ENCODE measurements at places on chromosomes 13 and 19.
A peak's percentile ranks its signal among the peaks of the same experiment; 100 is the strongest.

DNA sequence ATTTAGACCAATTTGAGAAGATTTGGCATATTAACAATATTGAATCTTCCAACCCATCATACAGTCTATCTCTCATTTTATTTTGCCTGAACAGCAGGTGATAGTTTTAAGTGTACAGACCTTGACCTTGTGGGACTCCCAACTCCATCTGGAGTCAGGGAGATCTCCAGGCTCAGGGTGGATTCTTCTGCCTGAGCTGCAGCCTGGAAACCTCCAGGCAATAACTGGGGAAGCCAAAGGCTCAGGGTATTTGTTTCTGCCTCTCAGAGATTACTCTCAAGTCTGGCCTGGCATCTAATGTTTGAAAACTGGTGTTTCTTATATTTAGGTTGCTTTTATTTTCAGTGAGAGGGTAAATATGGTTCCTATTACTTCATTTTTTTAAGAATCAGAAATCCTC lies 102.1 kb upstream of the C1QTNF9B start:
- DNase-seq = no peak

GRCh38 chr19:1234051-1234954 lies 3.5 kb downstream of the CBARP start:
- DNase-seq = no peak

DNA sequence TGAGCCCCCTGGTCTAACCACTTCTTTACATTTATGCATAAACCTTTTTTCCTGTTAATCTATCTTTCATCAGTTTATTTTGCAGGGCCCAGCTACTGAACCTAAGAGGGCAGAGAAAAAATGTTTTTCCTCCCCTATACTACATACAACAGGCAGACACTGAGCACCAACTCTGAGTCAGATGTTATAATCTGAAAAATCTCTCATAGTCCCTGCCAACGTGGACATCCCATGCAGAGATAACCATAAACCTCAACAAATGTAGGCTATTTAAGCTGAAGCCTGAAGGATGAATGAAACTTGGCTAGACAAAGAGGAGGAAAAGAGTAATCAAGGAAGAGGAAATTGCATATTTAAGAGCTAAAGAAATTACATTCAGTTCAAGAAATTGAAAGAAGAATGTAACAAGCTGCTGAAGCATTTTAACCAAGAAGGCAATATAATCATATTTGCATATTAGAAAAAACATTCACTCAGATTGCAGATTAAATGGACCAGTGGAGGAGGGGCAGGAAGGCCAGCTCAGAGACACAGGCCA lies 2.6 kb downstream of the NEK3 start:
- DNase-seq = no peak

DNA sequence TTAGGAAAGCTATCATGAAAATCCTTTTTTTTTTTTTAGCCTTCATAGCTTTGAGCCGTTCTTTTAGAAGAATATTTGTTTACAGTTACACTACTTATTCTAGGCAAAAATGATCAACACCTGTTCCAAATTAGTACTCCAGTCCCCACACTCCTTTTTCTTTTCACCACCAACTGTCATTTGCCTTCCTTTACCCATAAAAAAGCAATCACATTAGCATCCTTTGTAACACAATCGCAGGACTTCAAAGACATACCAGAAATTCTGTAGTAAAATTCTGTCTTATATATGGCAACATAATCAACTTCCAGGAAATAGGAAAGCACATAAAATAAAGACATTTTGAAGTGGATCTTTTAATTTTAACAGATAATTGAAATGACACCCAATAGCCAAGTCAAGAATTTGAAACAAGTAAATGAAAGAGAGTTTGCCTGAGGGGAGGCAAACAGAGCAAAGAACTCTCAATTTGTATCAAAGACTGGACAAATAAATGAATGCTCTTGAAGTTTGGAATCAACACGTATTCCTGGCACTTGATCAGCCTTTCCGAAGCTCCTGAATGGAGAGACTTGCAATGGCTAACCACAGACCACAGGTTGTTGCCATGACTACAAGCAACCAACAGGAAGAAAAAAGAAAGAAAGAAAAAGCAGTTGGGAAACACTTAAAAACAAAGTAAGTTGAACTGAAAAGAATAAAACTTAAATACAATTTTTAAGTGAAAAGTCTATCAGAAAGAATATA lies 206.8 kb downstream of the PCDH9 start:
- DNase-seq = no peak

DNA sequence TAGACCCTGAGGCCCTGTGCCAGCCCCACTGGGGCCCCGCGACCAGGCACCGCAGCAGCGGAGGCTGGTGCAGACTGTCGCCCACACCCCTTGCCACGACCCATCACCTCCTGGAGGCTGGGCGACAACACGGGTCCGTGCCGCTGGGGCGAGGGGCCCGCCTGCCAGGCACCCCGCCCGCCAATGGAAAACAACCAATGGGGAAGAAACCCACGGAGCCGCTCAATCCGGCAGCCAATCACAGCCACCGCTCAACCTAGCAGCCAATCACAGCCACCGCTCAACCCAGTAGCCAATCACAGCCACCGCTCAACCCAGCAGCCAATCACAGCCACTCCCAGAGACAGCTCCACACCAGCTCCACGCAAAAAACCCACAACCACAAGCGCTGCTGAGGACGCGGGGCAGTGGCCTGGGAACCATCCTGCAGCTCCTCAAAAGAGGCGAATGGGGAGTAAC lies 29.7 kb downstream of the GPX4 start:
- peak; percentile 87 for DNase-seq

- DNase-seq = no peak
These were observed 128.9 kb upstream of the RXFP2 start for GRCh38 chr13:31610270-31610998.

GRCh38 chr19:34661357-34661756 lies 15.6 kb downstream of the SCGB2B2 start:
- no peak for DNase-seq

GRCh38 chr19:46270521-46271256 lies 26.2 kb upstream of the HIF3A start:
- no peak for DNase-seq
